Activated CD4-positive, CD25-positive, alpha-beta regulatory T cell treated with anti-CD3 and anti-CD28 coated beads, Interleukin-2, amount 50 U/mL, for 16 hours (primary cell): ENCODE measurements at places on chromosomes 2 and 18.

GRCh38 chr2:20355131-20355530 lies 4.5 kb upstream of the PUM2 start:
- no peak for DNase-seq

DNA sequence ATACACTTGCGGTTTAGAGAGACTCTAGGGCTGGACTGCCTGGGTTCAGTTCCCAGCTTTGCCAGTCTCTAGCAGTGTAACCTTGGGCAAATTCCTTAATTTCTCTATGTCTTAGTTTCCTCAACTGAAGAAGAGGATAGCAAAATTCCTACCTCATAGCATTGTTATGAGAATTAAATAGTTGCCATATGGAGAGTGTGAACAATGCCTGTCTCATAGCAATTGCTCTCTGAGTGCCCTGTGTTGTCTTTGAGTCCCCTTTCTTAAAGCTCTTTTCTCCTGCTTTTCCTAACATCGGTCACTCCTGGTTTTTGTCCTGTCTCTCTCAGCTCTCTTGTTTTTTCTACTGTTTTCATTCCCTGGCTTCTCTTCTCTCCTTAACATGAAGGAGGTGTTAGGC lies 116.8 kb upstream of the ALPP start:
- DNase-seq: no peak

GRCh38 chr2:120855855-120856405 lies 120.3 kb downstream of the GLI2 start:
- no peak for DNase-seq

DNA sequence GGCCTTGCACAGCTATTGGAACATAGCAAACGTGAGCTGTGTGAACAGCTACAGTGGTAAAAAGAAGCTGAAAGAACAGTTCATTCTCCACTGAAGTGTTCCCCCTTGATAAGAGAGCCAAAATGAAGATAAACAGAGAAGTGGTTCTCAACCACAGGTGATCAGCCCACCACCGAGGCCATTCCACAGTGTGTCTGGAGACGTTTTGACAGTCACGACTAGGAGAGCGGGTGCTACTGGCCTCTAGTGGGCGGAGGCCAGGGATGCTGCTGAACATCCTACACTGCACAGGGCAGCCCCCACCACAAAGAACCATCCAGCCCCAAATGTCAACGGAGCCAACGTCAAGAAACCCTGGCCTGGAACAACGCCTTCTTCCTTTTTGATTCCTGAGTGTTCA lies 38.4 kb downstream of the ADCY3 start:
- DNase-seq: no peak

DNA sequence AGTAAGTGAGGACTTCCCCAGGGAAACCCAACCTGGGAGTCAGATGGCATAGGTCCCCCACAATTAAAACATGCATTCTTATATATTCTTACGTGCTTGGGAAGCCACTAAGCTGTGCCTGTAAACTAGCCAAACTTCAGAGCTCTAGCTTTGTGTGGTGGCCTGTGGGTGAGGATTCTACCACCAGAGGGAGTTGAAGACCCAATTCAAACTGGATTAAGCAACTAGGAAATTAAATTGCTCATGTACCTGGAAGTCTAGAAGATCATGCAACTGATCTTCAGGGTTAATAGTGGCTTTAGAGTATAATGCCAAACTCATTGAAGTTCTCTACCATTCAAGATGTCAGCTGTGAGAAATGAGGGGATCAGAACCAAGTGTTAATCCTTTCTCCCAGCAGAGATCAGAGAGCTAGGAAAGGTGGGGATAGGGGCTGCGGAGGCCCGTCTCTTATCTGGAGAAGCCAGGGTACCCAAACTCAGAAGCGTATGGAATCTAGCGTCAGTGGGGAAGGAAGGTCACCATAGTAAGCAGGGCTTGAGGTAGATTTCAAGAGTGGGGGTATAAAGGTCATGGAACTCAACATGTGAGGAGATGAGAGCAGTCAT lies 53.2 kb upstream of the CCDC85A start:
- DNase-seq: no peak

- no peak for DNase-seq
Measured at GRCh38 chr2:111219285-111219684, 98.6 kb downstream of the BCL2L11 start.

- no peak for DNase-seq
Measured at GRCh38 chr2:23453836-23454460, 69.0 kb downstream of the KLHL29 start.

DNA sequence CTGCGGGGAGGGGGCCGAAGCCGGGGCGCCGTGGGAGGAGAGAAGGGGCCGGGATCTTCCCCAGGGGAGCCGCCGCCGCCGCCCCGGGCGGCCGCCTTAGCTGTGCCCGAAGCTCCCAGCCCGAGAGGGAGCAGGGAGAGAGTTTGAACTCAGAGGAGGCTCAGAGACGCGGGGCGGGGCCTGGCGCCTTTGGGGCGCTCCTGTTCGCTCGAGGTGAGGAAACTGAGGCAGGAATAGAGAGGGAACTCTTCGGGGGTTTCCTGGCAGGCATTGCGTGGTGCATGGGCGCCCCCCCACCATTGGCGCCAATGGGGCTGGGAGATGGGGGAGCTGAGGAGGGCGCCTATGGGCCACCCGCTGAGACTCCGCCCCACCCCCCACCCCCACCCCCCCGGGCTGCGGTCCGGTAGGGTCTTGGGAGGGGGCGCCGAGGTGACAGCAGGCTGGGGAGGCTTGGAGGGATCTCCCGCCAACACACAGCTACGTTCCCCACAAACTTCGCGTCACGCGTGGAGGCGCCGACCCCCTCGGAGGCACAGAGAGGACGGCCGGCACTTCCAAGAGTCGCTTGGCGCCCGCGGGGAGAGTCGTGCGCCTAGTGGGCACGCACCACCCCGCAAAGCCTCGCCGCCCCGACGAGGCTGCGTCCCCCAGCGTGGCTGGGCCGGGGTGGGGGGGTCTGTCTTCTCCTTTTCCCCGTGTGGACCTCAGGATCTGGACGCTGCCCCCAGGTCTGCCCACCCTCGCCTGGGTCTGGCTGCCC lies 680 bp downstream of the CTDSP1 start:
- no peak for DNase-seq

- no peak for DNase-seq
Measured at GRCh38 chr2:71459084-71459431, 5.7 kb downstream of the DYSF start.

DNA sequence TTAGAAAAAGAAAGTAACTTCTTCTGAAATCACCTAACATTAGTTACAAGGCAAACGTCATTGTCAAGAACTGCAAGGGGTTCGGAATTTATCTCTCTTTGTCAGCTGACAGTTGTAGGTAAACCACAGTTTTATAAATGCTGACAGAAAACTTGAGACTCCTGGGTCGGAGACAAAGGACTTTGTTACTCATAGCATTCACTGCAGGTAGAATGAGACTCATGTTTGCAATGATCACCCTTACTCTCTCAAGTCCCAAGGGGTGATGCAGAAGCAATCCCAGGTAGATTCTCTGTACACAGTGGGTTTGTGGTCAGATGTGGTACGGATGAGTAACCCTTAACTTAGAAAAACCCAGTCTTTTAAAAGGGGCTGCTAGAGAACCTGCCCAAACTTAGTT lies 757.8 kb downstream of the TRIB2 start:
- DNase-seq: no peak

GRCh38 chr2:43241558-43241957 lies 15.2 kb upstream of the ZFP36L2 start:
- DNase-seq: no peak

- no peak for DNase-seq
Measured at GRCh38 chr2:74096052-74096451, 51.7 kb downstream of the BOLA3 start.

DNA sequence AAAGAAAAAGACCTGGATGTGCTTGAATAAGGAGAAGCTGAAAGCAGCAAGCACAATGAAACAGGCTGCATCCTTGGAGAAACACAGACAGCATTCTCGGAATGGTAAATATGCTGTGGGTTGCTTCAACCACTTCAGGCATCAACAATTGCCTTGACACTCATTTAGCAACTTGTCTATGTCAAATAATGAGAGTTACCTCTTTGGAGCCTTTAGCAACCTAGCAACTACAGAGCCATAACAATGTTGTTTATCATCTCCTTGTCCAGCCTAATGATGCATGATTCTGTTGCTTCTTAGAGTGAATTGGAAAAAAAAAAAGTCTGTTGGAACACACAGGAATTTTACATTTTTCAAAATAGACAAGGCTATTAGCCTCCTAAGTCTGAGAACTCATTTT lies 410.6 kb downstream of the PIK3C3 start:
- no peak for DNase-seq

DNA sequence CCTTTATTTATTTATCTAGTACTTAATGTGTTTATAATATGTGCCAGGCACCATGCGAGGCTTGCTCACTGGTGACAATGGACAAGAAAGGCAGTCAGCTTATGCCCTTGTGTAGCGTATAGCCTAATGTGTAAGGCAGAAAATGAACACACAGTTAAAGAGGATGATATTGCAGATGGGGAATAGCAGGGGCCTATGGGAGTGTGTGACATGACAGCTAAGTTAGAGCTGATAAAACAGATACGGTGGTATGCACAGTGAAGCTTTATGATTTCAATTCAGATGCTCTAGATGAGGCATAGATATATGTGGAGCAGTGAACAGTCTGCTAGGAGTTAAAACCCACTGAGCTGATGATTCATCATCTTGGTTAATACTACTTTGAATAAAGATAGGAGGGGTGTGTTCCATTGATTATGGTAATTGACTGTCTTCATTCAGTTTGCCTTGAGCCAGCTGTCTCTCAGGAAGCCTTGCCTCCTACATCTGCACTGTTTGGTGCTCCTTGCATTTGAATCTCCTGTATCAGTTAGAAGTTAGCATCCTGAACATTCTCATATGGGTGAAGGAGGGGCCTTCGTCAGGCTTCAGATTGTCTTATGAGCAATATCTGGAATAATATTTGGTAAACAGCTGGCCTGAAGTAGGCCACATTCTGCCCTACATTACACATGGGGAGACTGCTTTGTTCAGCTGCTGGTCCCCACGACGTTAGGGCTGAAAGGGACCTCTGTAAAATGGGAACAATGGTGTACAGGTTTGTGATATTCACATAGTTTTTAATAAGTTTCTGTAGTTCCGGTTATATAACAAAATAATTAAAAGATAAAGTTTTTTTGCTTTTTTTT lies 13.2 kb downstream of the MAP4K4 start:
- no peak for DNase-seq

GRCh38 chr2:5697562-5697961 lies 5.4 kb downstream of the SOX11 start:
- no peak for DNase-seq

GRCh38 chr2:114661971-114662939 lies 219.8 kb downstream of the DPP10 start:
- no peak for DNase-seq

DNA sequence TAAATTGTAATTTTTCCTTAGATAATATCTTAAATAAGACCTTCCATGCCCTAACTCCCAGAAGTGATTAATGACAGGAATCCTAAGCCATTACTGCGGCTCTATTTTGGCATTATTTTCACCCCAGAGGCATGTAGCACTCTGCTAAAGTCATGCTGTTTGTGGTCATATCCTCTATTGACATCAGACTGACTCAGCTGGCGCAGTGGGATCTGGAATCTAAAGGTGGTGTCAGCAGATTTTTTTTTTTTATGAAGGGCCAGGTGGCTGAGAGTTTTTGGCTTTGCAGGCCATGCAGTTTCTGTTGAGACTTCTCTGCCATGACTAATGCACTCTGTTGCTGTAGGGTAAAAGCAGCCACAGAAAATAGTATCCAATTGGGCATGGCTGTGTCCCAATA lies 64.1 kb upstream of the ACVR1C start:
- no peak for DNase-seq

GRCh38 chr18:78796693-78797455 lies 182.7 kb upstream of the SALL3 start:
- DNase-seq: no peak

GRCh38 chr2:225091336-225091735 lies 49.1 kb upstream of the DOCK10 start:
- DNase-seq: no peak

DNA sequence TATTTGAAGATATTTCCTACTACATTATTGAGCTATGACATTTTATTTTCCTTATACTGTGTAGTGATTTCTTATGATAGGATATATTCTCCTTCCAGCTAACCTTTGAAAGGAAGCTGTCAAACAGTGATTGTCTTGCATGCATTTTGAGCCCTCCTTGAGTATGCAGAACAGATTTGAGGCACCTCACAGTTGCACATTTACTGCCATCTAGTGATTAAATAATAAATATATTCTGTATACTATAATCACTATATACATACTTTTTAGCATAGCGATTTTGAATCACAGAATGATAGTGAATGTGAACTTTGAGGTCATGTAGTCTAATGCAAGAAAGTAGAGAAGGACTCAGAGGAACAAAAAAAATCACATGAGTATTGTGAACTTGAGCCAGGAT lies 268.4 kb upstream of the CDH19 start:
- no peak for DNase-seq

- DNase-seq: no peak
Measured at GRCh38 chr2:19722531-19722971, 179.2 kb downstream of the TTC32 start.

- no peak for DNase-seq
Measured at GRCh38 chr2:675051-675450, 2.2 kb downstream of the TMEM18 start.

DNA sequence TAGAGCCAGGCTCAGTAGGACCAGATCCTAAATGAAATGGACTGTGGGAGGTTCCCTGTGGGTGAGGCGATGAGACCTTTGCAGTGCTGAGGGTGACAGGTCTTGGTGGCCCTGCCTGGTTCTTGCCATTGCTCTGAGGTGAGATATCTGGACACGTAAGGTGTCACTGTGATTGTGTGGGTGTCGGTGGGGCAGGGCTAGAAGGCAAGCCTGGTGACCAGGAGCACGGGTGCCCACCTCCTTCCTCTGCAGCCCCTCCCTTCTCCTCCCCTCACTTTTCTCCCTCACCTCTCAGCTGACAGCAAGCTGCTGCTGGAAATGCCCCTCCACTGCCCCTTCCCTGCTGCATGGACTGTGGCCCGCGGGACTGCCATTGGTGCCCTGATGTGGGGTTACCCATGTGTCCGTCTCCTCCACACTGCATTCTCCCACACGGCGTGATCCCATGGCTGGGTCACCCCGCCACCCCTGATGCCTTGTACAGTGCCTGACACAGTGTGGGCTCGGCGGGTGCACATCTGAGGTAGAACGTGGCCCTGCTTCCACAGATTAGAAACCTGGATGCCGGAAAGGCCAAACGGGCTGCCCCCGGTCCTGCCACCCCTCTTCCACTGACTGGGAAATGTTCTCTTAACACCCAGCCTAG lies 55.6 kb upstream of the FOSL2 start:
- DNase-seq: no peak

DNA sequence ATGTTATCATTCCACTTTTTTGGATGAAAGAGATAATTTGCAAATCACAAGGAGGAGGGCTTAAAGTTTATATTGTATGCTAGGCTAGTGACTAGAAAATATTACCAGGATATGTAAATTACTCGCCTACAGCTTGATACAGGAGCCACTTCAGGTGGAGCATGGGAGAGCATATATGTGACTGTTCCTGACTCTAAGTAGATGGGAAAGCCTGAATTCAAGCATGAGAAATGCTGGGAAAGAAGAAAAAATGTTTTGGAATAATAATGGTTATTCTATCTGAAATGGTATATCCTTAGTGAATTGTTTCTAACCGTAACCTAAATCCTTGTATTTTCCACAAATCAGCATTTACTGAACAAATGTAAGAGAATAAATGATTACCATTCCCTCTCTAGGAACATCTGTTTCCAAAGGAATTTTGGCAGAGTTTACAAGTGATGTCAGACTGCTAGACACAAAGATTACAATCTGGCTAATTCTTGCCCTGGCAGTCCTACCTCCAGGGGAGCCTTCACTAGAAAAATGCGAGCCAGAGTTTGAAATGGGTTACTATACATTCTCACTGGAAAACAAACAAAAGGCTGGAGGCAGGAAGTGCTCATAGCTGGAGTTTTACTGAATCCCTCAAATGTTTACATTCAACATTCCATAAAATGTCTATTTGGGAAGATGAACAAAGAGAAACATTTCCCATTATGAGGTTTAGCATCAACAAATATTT lies 129.4 kb upstream of the MAPRE2 start:
- no peak for DNase-seq
